Placental epithelial cell (primary cell): ENCODE measurements at places on chromosomes 2 and 18. TPM values are rescaled to one million over a fixed set of nuclear protein-coding genes. Genes with fewer than 3 reads are reported as not detected.

KCNE4 gene
- 42.0 and 83.2 TPM in 2 replicates for total RNA-seq

CHRNG gene
- total RNA-seq = 0.39 TPM in 1 of 2 replicates, not detected in the other

RPIA gene
- 5.7 and 7.1 TPM in 2 replicates for total RNA-seq

IWS1 gene
- 22.8 and 29.7 TPM in 2 replicates for total RNA-seq

ANKRD30BL gene
- not detected in 2 replicates for total RNA-seq

DBI gene
- total RNA-seq = 40.4 and 47.8 TPM in 2 replicates

AAMP gene
- 113 and 117 TPM in 2 replicates for total RNA-seq

ST6GAL2 gene
- total RNA-seq = under 0.01 TPM in 2 replicates

POTEE gene
- total RNA-seq = not detected in 2 replicates
